ENCODE measurements at places on chromosomes 1 and 21. TPM values are rescaled to one million over a fixed set of nuclear protein-coding genes. Genes with fewer than 3 reads are reported as not detected.

DNA sequence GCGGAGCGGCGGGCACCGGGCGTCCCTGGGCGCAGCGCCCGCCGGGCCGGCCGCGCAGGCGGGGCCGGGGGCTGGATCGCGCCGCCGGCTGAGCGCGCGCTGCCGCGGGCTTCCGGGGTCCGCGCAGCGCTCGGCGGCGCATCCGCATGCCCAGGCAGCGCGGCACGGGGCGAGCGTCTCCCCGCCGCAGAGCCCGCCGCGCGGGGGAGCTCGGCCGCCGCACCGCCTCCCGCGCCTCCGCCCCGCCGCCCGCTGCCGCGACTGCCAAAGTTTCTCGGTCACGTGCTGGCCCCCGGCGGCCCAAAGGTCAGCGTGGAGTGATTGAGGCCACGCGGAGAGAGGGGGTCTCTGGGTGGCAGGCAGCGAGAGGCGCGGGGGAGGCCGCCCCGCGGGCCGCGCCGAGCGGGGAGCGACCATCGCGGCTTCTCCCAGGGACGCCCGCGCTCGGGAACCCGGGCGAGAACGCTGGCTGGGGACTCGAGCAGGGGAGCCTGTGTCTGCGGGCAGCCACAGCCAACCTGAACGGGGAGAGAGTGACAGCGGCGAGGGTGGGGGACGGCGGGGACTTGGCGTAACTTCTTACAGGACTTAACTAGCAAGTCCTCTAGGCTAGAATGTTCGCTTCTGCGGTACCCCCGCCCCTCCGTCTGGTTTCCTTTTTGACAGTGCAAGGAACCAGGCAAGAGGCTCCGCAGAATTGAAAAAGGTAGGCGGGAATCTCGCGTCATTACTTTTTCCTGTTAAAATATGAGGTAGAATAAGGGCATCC, at the start of gene ILDR2:
ILDR2 (minus strand) TSS at position 180 of the 769 bp plus-strand sequence. CDS start 272 bp downstream, outside the sequence.
- DNase-seq = no peak

The ANGPTL7 gene
- 2.7 TPM for total RNA-seq

- no peak for DNase-seq
These were observed 50.5 kb downstream of the PEX14 start for GRCh38 chr1:10525208-10525607.

DNA sequence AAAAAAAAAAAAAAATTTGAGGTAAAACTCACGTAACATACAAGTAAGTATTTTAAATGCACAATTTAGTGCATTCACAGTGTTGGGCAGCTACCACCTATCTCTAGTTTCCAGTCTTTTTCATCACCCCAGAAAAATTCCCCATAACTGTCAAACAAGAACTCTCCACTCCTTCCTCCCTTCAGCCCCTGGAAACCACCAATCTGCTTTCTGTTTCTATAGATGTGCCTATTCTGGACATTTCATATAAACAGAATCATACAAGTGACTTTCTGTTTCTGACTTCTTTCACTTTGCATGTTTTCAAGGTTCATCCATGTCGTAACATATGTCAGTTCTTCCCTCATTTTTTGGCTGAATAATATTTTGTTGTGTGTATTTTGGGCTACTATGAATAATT, 24.9 kb upstream of the ETS2 start:
- no peak for DNase-seq

The CCDC24 gene
- total RNA-seq = 2.8 TPM

The SERINC2 gene
- 8.9 TPM for total RNA-seq

GRCh38 chr1:150926097-150926741, at the start of gene SETDB1:
SETDB1 (plus strand) TSS chr1:150926363; CDS start chr1:150927715, 1,352 bp downstream.
- peak; percentile 96 for DNase-seq

The LRRC38 gene
- total RNA-seq = 0.53 TPM

DNA sequence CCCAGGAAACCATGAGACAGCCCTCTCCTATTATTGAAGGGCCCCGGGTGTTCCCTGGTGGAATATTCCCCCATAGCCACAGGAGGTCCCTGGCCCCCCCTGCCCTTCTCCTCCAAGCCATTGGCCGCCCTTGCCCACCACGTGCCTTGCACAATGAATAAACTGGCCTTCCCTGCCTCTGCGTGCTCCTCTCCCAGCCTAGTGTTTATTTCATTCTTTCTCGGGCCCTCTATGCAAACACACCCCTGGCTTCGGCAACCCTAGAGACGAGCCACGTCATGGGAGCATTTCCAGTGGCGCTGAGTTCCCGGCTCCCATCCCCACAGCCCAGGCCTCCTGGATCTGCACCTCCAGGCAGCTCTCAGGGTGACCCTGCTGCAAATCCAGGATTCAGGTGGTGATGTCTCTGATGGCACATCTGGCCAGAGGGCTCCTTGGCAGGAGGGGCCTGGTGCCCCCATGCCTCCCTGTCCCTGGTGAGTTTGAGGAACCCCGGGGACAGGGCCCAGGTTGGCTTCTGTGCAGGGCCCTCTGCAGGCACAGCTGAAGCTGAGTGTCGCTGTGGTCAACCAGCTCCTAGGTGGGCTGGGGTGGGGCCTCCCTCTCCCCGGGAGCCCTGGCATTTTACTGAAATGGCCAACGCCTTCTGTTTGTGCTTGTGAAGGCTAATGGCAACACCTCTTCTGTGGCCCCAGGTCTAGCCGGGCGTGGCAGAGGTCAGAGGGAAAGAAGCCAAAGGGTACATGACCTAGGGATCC, 6.2 kb downstream of the KRTAP10-12 start:
- no peak for DNase-seq

- DNase-seq = no peak
These were observed 86.5 kb downstream of the VPS13D start for GRCh38 chr1:12316331-12316730.

The SPRR3 gene
- 10.0 TPM for total RNA-seq

The HFM1 gene
- total RNA-seq = 27.5 TPM

- DNase-seq = no peak
These were observed 39.3 kb downstream of the TCP10L start for GRCh38 chr21:32545948-32546441.

GRCh38 chr1:64203420-64203819, at the start of gene UBE2U:
UBE2U (plus strand) TSS chr1:64203623; CDS start chr1:64204051, 428 bp downstream.
- no peak for DNase-seq

The CLDN17 gene
- not detected for total RNA-seq

- DNase-seq = no peak
These were observed 157.0 kb downstream of the PCBP3 start for GRCh38 chr21:45800339-45801080.

- DNase-seq = no peak
These were observed 864.3 kb upstream of the ADAMTS5 start for GRCh38 chr21:27831177-27831576.

The OR4F29 gene
- total RNA-seq = 0.37 TPM

DNA sequence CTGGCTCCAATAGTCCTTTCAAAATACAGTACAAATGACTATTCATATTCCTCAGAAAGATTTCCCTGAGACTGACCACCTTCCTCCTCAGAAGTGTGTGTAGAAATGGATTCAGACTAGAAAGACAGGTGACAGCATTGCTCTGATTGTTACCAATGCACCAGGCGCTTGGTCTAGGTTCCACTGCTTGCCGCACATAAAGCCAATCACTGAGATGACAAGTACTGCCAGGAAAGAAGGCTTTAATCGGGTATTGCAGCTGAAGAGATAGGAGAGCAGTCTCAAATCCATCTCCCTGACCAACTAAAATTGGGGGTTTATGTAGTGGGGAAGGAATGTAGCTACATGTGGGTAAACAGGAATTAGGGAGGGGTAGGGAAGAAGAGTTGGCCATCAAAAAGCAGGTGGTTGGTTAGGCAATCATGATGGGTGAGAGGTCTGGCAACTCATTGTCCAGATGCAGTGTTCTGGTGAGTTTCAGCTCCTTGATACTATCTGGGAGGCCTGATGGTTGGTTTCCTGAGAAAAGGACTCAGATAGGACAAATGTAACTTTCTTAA, 98.0 kb downstream of the KCNH1 start:
- DNase-seq = no peak

DNA sequence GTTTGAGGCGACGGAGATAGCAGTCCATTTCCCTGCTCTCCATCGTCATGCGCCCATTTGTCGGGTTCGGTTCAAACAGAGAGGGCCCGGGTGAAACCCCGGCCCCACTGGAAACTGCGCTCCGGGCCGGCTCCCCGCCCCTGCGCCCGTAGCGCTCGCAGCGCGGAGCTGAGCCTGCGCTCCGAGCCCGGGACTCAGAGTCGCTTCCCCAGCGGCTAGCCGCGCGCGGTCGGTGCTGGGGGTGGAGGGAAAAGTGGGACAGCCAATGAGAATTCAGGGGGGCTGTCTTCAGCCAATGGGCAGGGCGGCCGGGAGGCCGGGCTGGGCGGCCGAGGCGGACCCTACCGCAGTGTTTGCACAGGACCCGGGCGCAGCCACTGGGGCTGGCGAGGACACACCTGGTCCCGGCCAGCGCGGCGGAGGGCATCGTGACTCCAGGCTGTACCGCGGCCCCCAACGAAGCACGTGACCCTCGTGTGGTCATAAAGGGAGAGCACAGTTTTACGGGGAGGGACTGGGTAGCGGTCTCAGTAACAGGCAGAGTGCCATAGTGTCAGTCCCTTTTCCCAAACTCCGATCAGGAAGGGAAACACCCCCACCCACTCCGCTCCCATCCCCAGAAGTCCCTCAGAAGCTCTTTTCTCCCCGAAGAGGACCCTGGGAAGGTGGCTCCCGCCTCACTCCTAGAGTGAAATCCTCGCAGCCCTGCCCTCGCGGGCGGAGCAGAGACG, at the start of gene INKA2:
INKA2 (minus strand) TSS at position 202 of the 731 bp plus-strand sequence; CDS start at position 49, 153 bp downstream.
- no peak for DNase-seq

The NGF gene
- 5.8 TPM for total RNA-seq

GRCh38 chr1:229024528-229025130, 246.3 kb upstream of the RAB4A start:
- no peak for DNase-seq

DNA sequence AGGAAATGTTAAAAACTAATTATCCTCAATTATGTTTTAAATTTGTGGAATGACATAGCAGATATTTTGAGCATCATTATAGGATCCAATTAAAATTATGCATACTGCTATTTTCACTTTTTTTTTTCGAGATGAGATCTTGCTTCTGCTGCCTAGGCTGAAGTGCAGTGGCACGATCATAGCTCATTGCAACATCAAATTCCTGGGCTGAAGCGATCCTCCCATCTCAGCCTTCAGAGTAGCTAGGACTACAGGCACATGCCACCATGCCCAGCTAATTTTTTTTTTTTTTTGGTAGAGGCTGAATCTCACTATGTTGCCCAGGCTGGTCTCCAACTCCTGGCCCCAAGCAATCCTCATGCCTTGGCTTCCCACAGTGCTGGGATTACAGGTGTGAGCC, 11.3 kb upstream of the SLC1A7 start:
- DNase-seq = no peak

DNA sequence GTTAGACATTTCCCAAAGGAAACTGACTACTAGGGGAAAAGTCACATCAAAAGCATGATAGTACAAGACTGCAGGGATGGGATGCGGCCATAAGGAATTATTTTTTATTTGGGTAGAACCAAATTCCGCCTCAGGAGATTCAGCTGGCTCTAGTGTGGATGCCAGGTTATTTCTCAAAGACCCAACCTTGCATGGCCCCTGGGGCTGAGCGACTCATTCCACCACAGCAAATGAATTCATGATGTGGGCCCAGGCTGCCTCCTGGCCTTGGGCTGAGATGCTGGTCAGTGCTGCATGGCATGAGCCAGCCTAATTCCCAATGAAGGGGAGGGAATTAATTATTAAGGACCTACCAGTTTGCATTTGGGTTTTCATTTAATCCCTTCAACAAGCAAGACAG, 11.8 kb downstream of the TMEM35B start:
- DNase-seq = no peak

DNA sequence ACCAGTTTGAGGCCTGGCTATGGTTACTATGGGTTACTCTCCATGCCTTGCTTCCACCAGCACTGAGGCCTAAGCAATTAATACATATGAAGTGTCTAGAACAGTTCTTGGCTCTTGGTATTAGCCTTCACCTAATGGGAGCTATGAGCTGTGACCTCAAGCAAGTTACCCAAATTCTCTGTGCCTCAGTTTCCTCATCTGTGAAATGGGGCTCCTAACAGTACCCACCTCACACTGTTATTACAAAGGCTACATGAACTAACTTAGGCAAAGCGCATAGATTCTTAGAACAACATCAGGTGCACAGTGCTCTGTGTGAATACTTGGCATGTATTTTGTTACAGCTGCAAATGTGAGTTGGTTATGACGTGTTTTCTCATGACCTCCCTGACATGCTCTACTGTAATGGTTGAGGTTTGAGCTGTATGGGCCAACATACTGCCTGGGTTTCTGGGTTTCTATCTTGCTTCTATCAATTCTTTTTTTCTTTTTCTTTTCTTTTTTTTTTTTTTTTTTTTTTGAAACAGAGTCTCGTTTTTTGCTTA, 26.5 kb downstream of the CDCP2 start:
- DNase-seq = no peak

- no peak for DNase-seq
These were observed 37.2 kb upstream of the IPO9 start for GRCh38 chr1:201791779-201792173.

GRCh38 chr1:67790201-67790692, 43.0 kb downstream of the GNG12 start:
- no peak for DNase-seq

- DNase-seq = no peak
These were observed 398.3 kb downstream of the KCNT2 start for GRCh38 chr1:196209983-196210382.

DNA sequence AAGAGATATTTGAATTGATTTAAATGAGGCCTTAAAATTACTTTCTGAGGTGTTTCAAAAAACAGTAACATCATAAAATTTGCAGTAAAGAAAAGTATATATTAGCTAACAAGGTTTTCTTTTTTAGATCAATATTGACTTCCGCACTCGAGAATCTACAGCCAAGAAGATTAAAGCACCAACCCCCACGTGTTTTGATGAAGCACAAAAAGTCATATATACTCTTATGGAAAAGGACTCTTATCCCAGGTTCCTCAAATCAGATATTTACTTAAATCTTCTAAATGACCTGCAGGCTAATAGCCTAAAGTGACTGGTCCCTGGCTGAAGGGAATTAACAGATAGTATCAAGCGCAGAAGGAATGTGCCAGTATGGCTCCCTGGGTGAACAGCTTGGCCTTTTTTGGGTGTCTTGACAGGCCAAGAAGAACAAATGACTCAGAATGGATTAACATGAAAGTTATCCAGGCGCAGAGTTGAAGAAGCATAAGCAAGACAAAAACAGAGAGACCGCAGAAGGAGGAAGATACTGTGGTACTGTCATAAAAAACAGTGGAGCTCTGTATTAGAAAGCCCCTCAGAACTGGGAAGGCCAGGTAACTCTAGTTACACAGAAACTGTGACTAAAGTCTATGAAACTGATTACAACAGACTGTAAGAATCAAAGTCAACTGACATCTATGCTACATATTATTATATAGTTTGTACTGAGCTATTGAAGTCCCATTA, 3.6 kb downstream of the RGS1 start:
- DNase-seq = no peak

DNA sequence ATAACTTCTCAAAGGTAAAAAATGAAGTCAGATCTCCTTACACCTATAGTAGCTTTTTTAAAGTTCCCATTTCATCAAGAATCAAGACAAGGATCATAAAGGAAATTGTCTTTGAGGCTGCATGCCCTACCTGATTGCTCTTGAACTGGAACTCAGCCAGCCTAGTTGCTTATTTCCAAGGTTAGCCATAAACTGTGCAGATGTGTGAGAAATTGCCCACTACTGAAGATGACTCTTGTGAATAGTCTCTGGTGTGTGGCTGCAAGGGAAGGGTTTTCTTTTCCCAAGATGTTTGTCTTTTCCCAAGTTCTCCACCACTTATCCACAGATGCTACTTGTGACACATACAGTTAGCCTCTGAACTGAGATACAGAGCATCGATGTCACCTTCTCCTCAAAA, 81.7 kb upstream of the DUSP10 start:
- DNase-seq = no peak

The CDK18 gene
- total RNA-seq = 3.5 TPM
